ENCODE measurements at places on chromosomes 1 and 21.

DNA sequence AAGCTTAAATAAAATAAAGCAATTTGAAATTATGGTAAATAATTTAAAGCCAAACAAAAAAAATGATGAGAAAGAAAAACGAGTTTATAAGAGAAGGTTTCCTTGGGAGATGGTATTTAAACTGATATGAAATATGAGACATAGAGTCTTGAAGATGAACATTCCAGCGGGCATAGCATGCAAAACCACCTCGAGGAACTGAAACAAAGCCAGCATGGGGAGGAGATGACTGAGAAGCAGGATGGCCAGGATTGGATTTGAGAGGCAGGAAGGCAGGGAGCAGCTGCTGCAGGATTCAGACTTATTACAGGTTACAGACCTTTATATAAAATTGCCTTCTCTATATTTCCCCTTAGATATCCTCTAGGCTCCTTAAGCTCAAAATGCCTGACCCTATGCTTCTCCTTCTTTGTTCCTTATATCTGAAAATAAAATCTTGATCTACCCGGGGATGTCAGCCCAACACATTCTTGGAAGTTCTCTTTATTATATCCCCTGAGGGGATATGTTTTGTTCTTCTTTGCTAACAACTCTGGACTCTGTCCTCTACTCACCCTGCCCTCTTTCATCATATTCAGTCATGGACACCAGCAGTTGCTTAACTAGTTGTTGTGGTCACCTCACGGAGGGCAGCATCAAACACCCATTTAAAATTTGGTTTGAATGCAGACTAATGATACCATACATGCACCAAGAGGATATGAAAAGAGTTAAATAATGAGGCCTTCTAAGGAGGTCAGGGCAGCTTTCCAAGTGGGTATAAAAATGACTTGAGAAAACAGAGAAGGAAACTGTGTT, 719.1 kb upstream of the B3GALT2 start:
- no peak for DNase-seq

DNA sequence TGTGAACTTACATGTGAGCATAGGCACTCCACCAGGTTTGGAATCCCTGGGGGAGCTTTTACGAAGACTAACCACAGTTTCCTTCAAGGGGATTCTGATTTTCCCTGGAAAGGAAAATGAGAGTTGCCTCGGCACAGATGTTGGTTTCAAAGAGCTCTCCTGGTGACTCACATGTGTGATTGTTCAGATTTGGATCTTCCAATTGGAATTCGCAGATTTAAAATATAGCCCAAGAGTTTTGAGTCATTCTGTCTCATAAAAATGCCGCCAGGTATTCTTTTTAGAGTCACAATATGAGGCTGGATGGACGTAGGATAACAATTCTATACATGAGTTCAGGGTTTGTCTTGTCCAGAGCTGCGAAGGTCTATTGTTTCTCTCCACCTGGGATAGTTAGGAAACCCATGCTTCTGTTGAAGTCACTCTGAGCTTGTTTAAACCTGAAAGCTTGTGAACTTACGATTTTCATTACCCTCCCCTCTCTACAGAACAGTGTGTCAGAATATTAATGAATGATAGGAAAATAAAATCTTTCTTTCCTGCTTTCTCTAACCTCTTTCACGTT, 64.9 kb downstream of the TGFB2 start:
- no peak for DNase-seq

DNA sequence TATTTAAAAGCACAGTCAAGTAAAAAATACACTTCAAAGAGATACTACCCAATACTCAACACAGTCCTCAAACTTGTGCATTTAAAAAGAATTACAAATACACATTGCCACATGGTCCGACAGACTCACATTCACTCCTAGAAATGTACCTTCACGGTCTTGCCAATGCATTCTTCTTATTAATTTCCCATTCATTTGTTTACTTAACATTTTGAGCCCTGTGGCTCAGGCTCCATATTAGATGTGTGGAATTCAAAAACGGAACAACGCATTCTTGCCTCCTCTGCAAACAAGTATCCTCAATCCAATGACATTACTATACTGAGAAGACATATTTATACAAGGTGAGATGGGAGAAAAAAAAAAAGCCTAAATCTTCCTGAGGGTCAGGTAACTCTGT, 2.5 kb upstream of the DUSP23 start:
- DNase-seq, result no peak

DNA sequence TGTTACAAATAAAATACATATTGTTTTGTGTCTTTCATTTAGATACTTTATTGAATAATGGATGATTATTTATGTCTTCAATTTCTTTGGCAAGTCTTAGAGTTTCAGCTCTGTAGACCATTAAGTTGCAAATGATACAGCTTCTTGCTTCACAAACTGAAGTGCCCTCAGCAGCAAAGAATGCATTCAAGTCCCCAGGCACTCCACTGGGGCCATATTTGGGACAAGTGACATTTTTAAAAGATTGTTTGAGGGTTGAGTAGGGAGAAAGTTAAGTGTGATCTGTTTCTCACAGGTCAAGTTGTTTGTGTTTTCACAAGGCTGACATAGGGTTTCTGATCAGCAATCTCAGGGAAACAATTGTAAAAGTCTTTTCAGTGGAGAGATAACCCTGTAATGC, 400.7 kb downstream of the PLA2G4A start:
- DNase-seq, result no peak

- DNase-seq, result no peak
Measured at GRCh38 chr1:86061551-86061990, 95.0 kb downstream of the COL24A1 start.

- peak; percentile 80 for DNase-seq
Measured at GRCh38 chr1:201828820-201829774, at the start of gene IPO9. TSS of gene IPO9 (plus strand) at chr1:201829157. CDS start at chr1:201829210, 53 bp downstream.

GRCh38 chr1:29549001-29549400, 312.7 kb downstream of the PTPRU start:
- no peak for DNase-seq

- DNase-seq, result no peak
Measured at GRCh38 chr1:232579958-232580941, 49.7 kb downstream of the SIPA1L2 start.

GRCh38 chr1:201399352-201400126, 415 bp upstream of the LAD1 start:
- DNase-seq, result no peak

DNA sequence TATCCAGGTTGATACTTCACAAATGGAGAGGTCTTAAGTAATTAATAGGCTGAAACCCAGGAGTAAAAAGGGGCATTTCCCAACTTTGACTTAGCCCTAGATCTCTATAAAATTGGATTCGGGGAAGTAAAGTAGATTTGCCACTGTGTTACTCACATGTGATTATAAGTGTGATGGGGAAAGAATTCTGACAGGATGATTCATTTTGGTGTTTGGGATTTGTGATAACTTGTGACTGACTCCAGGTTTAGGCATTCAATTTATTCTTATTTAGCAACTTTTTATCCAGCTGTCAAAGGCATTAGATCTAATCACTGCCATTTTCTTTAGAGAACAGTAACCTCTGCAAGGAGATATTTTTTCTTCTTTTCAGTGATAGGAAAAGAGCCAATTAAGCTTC, 175.5 kb downstream of the ASTN1 start:
- DNase-seq, result no peak

DNA sequence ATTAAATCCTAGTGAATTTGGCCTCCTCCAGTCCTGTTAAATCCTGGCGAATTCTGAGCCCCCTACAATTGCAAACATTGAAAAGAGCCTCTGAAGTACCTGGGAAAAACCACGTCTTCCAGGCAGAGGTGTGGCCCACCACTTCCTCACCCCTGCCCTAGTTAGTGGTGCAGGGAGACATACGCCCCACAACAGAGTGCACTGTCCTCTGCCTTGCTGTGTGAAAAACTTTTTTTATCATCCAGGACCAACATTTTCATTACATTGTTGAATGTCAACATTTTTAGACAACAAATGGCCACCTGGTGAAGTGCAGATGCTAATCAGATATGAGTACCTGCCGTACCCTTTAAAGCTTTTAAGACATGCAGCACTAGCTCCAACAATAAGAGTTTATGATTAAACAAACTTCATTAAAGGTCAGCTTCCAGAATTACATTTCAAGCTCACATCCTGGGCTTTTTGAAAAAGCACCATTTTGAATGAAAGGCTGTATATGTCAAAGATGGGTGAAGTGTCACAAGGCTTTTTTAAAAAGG, 13.6 kb upstream of the TMPRSS2 start:
- no peak for DNase-seq

DNA sequence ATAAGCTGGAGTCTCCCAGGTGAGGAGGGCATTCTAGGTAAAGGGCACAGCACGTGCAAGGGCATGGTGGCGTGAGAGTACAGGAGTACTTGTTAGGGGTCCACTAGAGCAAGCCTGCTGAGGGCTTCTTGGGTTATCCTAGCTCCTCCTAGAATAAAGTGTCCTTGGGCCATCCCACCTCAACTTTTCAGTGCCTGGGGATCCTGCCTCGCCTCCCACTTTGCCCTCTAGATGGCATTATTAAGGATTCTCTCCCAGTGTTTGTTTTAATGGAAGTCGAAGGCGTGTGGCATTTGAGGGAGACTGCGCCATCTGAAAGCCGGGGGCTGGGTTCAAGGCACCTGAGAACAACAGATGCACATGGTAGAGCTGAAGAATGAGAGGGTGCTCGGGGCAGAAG, 74.5 kb upstream of the SELENON start:
- DNase-seq, result no peak

GRCh38 chr1:69230208-69230607, 337.5 kb upstream of the LRRC7 start:
- DNase-seq, result no peak

Data from stimulated activated CD4-positive, alpha-beta T cell treated with anti-CD3 and anti-CD28 coated beads, TNF-alpha, amount 100 ng/mL, for 1 hour (primary cell).